ENCODE measurements at places on chromosomes 4 and X.
A peak's percentile ranks its signal among the peaks of the same experiment; 100 is the strongest.

- DNase-seq = no peak
Observed at GRCh38 chr4:69833251-69833650, 26.7 kb downstream of the SULT1E1 start.

GRCh38 chr4:80921441-80921840 lies 109.1 kb upstream of the BMP3 start:
- DNase-seq = no peak

DNA sequence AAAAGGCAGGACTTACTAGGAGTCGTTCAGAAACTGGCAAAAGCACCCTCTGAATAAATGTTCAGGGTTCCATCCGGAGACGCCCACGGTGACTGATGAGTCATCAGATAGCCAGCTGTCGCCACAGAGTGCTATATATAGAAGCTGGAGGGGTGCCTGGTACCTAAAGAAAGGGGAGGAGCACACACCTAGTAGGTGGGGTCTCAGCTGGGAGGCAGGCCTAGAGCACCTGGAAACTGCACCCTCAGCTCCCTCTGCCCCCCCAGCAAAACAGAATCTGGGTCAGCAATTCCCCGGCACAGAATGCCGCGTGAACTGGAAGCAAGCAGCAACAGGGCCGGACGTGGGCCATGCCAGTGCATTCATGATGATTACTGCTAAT lies 242.0 kb downstream of the BCOR start:
- DNase-seq = peak; percentile 88

- DNase-seq = no peak
Observed at GRCh38 chrX:154529206-154529612, 13.2 kb upstream of the FAM3A start.

- no peak for DNase-seq
Observed at GRCh38 chrX:151901826-151902225, 10.9 kb upstream of the MAGEA4 start.

- DNase-seq = no peak
Observed at GRCh38 chr4:140239311-140239710, 85.3 kb upstream of the MAML3 start.

DNA sequence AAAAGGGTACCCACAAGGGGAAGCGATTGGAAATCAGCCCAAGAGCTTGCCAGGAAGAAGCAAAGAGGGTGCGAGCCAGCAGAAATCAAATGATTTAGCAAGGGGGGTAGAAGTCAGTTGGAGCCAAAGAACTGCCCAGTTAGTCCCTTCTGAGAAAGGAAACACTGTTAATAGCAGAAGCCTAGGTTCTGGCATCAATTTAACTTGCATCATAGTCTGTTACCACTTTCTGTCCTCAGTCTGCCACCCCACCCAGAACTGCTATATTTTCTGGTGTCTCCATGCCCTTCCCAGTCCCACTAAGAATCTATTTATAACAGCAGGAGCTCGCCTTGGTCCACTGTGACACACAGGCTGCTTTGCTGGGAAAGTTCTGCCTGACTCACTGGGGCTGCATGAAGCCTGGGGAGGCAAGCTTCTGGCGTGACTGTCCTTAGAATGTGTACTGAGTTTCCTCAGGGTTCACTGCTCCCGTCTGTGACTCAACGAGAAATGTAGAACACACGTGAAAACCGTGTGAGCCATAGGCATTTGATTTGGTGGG lies 157.8 kb upstream of the TTC29 start:
- DNase-seq = no peak

DNA sequence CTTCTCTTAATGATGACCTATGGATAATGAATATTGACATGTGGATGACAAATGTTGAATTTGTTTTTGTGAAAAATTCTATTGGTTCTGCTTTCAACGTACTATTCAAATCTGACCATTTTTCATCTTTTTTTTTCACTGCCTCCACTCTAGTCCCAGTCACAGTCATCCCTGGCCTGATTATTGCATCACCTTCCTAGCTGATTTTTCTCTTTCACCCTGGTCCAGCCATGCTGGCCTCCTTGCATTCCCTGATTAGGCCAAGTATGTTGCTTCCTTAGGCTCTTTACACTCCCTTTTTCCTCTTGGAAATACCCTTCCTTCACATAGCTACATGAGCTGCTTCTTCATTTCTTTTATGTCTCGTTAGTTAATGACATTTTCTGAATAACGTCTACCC lies 58.1 kb upstream of the MAP9 start:
- DNase-seq = no peak

GRCh38 chr4:27119239-27119638 lies 258.6 kb downstream of the STIM2 start:
- no peak for DNase-seq

- DNase-seq = no peak
Observed at GRCh38 chrX:22041907-22042530, 9.9 kb downstream of the PHEX start.

- DNase-seq = no peak
Observed at GRCh38 chr4:20629186-20630106, 70.8 kb upstream of the PACRGL start.

- no peak for DNase-seq
Observed at GRCh38 chr4:150217808-150218207, 139.6 kb downstream of the DCLK2 start.

GRCh38 chr4:135240796-135241195 lies 1039.2 kb upstream of the PABPC4L start:
- no peak for DNase-seq

DNA sequence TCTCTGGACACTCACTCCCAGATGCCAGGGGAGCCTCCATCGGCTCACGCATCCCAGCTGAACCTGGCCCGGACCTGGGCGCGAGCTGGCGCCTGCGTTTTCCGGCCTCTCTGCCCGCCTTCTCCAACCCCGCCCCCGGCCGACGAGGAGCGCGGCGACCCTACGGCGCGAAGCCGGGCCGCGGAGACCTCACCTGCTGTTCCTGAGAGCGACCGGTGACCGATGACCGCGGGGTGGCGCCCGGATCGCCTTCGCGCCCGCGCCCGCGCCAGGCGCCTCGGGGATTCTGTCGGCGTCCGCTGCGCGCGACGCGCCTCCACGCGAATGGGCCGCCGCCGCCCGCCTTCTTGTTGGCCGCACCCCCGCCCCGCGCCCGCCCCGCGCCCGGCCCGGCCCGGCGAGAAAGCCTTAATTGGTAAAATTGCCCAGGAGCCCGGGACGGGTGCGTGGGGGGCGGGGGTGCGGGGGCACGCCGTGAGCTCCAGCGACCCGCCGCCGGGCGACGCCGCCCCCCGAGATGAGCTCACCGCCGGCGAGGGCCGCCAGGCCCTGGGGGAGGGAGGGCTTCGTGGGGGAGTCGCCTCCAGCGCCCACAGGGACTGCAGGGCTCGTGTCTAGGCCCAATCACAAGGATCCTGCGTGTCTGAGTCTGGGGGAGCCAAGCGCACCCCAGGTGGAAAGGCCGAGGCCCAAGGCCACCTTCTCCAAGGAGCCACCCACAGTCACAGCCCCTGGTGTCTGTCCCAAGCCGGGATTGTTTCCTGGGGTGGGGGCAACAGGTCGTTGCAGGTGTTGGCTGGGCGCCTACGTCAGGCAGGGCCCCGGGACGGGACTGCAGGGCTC lies at the start of gene FLNA:
TSS of gene FLNA (minus strand) at position 322 of the 843 bp plus-strand sequence. CDS start 3,389 bp downstream, outside the sequence.
- peak; percentile 24 for DNase-seq

Data from CD4-positive, alpha-beta T cell treated with Interleukin-2 at 100 ng/mL for 4 hours (primary cell).